ENCODE measurements at places on chromosomes 5 and 9.

- DNase-seq: no peak
These were observed 344.9 kb downstream of the ARL15 start for GRCh38 chr5:53965459-53965858.

- no peak for DNase-seq
These were observed 2.5 kb downstream of the DOK3 start for GRCh38 chr5:177507165-177507564.

GRCh38 chr5:180259260-180259611, 32.6 kb downstream of the MAPK9 start:
- DNase-seq: no peak

DNA sequence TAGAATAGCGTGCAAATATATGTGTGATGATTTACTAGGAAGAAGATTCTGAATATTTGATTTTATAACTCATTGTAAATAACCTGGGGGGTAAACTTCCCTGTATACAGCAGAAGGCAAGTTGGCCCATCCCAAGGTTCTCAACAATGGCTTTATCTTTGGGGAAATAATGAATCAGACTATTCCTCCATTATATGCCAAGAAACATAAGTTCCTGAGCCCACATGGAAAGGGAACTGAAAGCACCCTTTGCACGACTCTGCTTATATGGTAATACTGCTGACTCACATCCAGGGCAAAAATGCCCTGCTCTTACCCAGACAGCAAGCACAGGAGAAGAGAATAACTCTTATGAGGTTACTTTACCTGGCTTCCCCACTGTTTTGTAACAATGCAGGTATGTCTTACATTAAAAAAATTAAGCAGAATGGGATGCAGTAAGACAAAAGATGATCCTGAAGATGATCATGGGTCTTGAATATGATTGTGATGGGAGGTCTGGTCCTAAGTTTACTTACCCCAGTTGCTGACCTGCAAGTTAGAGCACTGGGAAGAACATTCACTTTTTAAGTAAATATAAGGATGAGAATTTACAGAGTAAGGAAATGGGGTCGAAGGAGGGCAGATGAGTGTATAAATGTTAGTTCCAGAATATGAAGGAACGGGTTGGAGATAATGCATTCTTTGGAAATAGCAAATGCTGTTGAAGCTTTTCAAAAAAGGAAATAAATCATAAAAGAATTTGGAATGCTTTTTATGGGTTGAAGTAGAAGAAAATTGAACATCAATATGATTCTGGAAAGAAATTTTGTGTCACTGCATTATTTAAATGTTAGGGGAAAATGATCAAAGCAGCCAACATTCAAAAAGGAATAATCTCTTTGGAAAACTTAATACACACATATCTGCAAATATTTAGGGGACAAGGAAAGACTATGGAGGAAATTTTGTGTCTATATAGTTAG, 428.4 kb upstream of the MPDZ start:
- DNase-seq: no peak

GRCh38 chr9:109780453-109781033, 545 bp downstream of the PALM2AKAP2 start:
- DNase-seq: no peak

DNA sequence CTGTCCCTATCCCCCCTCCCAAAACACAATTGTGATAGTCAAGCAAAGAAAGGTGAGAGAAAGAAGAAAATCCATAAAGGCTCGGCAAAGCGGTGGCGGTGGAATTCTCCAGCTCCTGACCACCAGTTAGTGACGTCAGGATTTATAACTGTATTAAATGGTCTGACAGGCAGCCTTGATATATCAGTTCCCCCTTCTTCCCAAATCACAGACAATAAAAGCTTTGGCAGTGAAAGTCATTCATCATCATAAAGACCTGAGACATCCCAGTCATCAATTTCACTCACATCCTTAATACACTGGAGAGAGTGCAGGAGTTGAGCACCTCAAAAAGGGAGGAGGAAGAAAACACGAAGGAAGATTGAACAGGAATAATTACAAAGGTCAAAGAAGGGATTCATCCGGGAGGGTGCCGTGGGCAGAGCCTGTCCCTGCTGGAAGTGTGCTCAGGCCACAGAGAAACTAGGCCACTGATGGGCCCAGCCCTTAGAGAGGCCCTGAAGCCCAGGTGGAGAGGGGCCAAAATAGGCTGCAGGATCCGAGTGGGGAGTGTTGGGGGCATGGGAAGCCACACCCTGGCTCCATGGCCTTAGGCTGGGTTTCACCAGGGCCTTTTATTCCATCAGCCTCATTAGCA, 131.9 kb downstream of the PAX5 start:
- no peak for DNase-seq

- DNase-seq: no peak
These were observed 97.8 kb upstream of the SLC28A3 start for GRCh38 chr9:84438391-84438790.

GRCh38 chr9:79390077-79390698, 181.6 kb upstream of the TLE4 start:
- no peak for DNase-seq

DNA sequence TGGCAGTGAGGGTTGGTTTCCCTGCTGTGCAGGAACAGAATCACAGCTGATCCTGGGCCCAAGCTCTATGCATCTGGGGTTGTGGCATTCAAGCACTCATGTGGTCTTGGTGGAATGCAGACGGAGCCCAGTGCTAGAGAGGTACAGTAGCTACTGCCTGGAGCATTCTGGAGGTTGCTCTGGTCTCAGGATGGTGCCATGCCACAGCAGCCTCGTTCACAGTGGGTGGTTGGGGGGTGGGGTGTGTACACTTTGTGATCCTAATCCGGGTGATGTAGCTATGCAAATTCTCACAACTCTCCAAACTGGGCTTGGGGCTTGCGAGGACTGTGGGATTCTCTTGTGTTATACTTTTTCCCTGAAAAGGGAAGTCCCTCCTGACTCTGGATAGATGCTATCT, 45.2 kb downstream of the FGD3 start:
- DNase-seq: no peak

DNA sequence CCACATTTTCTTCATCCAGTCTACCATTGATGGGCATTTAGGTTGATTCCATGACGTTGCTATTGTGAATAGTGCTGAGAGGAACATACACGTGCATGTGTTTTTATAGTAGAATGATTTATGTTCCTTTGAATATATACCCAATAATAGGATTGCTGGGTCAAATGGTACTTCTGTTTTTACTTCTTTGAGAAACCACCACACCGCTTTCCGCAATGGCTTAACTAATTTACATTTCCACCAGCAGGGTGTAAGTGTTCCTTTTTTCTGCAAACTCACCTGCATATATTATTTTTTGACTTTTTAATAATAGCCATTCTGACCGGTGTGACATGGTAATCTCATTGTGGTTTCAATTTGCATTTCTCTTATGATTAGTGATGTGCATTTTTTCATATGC, 82.2 kb upstream of the RFX3 start:
- DNase-seq: no peak

- no peak for DNase-seq
These were observed 40.8 kb upstream of the ANKRD31 start for GRCh38 chr5:75277463-75277862.

- no peak for DNase-seq
These were observed 81.7 kb downstream of the ADAMTS19 start for GRCh38 chr5:129541648-129542251.

DNA sequence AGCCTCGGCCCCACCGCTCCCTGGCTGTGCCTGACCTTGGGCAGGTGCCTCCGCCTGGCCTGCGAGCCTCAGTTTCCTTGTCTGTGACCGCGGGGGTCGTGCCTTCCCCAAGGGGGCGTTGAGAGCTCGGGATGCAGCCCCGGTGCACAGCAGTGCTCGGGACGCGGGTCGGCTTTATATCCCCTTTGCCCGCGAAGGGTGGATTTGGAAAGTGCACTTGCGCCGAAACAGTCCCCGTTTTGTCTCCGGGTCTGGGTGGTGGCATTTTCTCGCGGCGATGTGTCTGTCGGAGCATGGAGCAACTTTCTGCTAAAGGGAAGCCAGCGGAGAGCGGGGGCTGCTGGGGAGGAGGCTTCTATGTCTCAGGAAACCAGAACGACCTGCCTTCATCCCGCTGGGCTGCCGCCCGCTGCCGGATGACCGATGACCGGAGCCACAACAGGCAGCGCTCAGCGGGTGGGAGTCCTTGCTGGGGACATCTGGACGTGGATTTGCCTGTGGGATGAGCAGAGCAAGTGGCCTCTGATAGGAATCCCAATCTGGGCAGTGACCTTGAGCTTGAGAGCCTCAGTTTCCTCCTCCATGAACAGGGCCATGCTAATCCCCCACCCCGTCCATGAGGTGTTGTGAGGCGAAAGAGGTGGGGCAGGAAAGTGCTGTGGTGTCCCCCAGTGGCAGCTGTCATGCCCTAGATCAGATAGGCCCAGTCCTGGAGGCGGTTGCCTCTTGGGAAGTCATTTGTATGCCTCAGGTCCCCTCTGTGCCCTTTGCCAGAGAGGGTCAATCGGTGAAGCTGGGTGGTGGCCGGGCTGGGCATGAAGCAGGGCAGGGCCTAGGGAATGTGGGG, 651 bp downstream of the HRH2 start:
- DNase-seq: no peak

- DNase-seq: no peak
These were observed 105.1 kb downstream of the MAST4 start for GRCh38 chr5:66701244-66701643.

GRCh38 chr9:90964101-90965020, 162.7 kb downstream of the SYK start:
- no peak for DNase-seq

- no peak for DNase-seq
These were observed 752 bp downstream of the CCNJL start for GRCh38 chr5:160311491-160312133.

- no peak for DNase-seq
These were observed 1.7 kb upstream of the ANGPTL2 start for GRCh38 chr9:127124111-127124531.

DNA sequence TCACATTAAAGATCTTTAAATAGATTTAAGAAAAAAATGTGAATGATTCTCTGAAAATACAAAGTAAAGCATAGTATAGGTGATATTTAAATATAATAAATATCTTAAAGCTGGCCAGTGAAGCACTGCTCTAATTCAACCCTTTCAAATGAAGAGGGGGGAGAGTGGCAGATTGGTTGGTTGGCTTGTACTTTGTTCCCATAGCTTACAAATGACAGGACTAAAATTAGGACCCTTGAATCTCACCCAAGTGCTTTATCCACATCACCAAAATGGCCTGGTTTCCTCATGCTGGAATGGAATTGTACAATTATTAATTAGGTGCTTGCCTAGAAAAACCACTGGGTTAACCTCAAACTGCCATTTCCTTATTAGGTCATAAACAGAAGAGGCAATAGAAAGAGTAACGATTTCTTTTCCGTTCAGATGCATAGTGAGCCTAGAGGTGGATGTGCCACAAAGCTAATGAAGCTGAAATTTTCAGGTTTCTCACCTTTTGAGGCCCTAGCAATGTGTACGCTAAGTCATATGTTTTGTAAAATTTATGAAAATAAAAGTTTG, 354.5 kb upstream of the CDH6 start:
- no peak for DNase-seq

GRCh38 chr9:23823986-23824829, 1.8 kb downstream of the ELAVL2 start:
- no peak for DNase-seq

DNA sequence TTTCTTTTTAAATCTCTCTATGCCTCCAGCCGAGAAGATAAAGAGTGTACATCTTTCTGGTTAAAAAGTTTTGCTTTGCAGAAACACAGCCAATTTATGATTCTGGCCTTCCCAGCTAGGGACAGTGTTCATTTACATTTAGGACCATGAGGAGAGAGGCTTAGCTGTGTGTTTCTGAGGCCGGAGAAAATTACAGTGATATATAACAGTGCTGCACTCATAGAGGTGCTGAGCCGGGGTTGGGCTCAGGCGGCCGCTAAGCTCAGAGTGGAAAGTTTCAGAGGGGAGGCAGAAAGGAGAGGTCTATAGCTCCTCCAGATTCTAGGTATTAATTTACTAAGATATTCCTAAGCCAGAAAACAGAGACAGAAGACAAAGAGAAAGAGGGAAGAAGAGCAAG, 37.0 kb upstream of the LCP2 start:
- no peak for DNase-seq

DNA sequence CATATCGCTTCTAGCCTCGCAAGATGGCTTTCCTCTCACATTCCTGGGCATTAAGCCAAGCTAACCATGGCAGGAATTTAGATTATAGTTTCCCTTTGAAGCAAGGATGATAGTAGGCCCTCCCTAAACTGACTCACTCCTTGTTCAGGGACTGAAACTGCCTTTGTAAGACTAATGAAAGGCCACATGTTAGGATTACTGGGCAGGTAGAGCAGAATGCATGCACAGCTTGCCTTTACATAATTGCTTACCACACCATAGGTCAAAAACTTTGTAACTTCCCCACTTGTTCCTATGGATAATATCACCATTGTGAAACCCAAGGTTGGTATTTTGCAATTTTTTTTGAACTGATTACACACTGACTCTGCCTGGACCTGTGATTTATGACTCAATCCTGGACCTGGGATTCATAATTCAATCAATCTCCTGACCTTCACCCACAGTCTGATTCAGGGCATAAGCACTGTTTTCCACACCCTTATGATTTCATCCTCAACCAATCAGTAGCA, 41.0 kb upstream of the PRDM9 start:
- no peak for DNase-seq

GRCh38 chr9:19568946-19569345, 160.1 kb downstream of the ACER2 start:
- no peak for DNase-seq

DNA sequence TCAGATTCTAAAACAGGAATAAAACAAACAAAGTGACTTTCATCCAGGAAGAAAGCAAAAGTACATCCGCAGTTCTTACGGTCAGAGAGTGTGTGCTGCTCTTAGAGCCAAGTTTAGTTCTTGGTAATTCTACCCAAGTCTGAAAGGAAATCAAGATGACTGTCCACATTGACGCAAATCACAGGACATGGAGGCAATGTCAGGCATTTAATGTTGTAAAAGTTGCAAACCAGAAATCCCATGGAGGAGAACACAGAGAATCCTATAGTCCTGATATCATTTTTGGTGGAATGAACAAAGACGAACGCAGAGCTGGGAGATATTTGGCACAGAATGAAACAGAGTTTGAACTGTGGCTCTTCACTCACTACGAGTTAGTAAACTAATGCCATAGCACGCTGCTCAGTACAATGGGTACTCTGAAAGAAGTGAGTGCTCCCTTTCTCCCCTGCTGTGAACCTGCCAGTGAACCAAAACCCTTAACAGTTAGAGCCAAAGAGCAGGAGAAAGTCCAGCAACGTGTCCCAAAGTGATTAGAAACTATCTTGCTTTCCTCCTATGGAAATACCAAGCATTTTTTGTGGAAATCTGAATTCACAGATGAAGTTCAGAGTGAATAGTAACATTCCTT, 74.3 kb downstream of the MUSK start:
- no peak for DNase-seq

GRCh38 chr5:171521219-171521633, 101.8 kb downstream of the FGF18 start:
- no peak for DNase-seq

DNA sequence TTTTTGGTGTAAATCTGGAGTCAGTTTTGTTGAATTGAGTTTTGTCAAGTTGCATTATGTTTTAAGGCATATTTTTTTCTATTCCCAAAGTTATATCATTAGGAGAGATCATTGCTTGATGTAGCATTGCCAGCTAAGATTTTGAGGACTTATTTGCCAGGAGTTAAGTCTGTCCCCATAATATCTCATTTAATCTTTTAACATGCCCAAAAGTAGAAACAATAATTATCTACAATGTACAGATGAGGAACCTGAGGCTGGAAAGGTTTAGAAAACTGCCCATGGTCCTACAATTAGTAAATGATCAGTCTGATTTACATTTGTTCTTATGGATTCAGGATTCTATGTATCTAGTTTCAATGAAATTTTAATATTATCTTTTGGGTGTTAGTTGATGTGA, 4.7 kb downstream of the NIPBL start:
- no peak for DNase-seq

GRCh38 chr5:152674403-152674802, 269.3 kb upstream of the NMUR2 start:
- no peak for DNase-seq

Data from stimulated activated CD8-positive, alpha-beta memory T cell treated with anti-CD3 and anti-CD28 coated beads, Interleukin-7, amount 100 ng/mL, for 1 hour (primary cell).